ENCODE measurements at places on chromosomes 16 and 17.

GRCh38 chr16:15835136-15835878 lies 21.5 kb downstream of the MYH11 start:
- DNase-seq, result no peak

DNA sequence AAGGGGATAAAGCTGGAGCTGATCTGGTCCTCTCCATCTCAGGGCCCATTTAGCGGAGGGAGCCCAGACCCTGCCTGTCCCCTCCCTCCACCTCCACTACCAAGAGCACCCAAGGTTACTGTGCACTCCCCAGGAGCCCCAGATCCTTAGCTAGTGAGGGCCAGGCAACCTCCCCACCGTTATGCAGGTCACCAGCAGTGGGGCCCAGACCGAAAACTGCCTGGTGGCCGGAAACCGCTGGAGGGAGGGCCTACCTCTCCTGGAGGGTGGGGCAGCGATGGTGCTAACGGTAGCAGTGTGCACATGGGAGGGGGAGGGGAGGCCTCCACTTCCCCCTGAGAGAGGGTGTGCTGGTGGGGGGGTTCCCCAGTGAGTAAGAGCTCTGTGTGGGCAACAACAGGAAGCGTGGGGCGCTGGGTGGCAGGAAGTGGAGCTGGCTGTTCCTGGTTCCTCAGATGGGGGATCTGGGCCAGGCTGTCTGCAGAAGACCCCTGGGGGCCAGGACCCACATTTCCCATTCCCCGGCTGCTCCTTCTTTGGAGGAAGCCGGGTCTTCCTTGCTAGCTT lies 4.4 kb downstream of the FMNL1 start:
- DNase-seq, result peak; percentile 93

DNA sequence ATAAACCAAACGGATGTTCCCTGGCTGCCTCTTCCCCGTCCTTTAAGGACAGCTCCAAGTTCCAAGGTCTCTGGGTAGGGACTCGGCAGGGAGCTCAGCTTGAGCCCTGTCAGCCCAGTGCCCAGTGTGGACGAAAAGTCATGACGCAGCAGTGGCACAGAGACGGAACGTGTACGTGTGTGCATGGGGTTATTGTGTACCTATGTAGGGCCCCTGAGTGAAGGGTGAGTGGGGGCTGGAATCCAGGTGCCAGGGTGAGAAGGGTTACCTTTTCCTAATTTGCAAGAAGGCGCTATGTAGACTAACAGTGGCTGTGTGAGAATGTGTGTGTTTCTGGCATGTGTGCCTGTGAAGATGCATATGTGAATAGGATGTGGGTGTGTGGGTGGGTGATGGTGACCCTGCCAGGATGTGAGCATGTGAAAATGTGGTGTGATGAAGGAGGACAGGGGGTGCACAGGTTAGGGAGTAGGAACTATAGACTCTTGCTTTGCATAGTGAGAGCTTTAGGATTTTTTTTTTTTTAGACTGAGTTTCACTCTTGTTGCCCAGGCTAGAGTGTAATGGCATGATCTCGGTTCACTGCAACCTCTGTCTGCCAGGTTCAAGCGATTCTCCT lies 6.0 kb downstream of the SCN4A start:
- no peak for DNase-seq

GRCh38 chr16:25060920-25061319 lies 45.8 kb upstream of the ARHGAP17 start:
- no peak for DNase-seq

DNA sequence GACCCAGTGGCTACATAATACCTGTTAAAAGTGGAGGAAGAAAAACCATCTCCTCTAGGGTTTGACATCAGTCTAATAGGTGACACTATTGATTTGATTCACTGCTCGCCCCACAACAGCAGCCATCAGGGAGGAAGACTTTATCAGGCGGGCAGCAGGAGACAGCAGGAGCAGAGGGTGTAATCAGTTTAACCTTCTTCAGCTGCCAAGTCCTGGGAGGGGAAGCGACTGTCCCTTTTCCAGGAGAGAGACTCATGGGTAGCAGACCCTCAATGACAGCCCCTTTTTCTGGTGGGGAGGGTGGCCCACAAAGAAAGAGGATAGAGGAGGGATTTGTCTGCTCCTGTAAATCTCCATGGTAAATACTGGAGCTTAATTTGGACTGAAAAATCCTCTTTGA lies 291.8 kb downstream of the HAPSTR1 start:
- no peak for DNase-seq

- DNase-seq, result no peak
Measured at GRCh38 chr17:9755083-9755482, 36.3 kb downstream of the DHRS7C start.

- no peak for DNase-seq
Measured at GRCh38 chr16:75024182-75024581, 25.4 kb downstream of the ZNRF1 start.

GRCh38 chr16:71371237-71371636 lies 12.7 kb downstream of the CALB2 start:
- no peak for DNase-seq

DNA sequence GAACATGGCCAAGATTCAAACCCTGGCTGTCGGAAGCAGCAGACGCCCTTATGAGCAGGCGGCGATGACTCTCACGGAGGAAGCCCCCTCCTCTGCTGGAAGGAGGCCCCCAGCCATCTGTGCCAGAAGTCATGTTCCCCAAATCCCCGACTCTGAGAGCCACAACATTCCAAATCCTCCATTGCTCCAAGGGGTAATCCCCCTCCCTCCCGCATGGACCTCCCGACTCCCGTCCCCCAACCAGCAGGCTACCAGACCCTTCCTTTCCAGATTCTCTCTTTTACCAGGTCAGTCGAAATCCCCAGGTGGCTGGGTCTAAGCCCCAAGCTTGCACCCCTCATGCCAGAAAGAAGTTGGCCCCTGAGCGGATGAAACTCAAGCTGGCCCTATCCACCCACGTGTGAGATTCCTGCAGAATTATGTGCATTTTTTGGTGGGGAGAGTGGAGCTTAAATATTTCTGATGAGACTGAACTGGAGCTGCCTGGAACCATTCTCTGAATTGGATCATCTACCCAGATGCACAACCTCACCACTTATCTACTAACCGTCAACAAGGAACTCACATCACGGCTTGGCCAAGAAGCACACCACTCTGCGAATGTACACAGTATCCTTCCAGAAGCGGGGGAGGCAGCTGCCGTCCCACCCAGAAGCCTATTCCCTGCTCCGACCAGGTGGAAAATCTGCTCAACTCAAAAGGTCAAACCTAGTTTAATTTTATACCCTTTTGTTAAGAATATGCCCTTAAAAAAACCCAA lies 283.5 kb downstream of the C16orf95 start:
- no peak for DNase-seq

GRCh38 chr17:28599311-28600184 lies 723 bp upstream of the SPAG5 start:
- peak; percentile 18 for DNase-seq

DNA sequence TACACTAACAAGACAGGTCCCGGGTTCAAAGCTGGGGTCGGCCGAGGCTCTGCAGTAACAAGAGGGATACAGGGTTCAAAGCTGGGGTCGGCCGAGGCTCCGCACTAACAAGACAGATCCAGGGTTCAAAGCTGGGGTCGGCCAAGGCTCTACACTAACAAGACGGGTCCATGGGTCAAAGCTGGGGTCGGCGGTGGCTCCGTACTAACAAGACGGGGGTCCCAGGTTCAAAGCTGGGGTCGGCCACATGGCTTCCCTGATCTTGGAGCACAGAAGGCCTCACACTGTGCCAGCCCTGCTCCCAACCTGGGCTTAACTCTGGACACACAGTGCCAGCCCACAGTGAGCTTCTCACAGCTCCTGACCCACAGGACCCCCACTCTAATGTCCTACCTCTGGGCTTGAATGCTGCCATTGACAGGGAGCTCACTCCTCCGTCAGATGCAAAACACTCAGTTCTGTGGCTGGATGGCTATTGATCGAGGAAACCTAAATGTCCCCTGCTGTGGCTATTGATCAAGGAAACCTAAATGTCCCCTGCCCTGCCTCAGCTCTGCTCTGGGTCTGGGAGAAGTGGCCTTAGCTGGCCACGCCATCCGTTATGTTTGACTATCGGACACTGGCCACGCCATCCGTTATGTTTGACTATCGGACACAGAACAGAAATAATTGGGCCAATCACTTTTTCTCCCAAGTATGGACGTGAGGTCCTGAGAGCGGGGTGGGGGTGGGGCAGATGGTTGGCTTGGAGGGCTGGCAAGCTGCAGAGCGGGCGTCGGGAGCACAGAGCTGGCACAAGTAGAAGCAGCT lies 54.6 kb upstream of the DOC2B start:
- DNase-seq, result no peak

GRCh38 chr16:51907680-51908079 lies 639.3 kb downstream of the TOX3 start:
- DNase-seq, result no peak

GRCh38 chr17:57603546-57603945 lies 141.6 kb downstream of the CCDC182 start:
- DNase-seq, result no peak

DNA sequence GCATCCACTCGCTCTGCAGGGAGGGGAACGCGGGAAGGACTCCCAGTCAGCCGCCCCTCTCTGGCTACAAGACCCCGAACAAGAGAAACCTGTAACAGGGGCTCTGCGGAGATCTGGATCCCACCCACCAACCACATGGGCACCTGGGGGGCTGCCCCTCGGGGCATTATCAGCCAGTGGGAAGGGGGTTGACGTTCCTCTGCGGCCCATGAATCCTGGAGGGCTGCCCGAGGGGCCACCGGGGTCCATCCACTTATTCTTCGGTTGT lies 1.8 kb upstream of the PCGF2 start:
- no peak for DNase-seq

GRCh38 chr17:40022497-40022896 lies 7.3 kb downstream of the CSF3 start:
- no peak for DNase-seq

- DNase-seq, result no peak
Measured at GRCh38 chr16:22653876-22654275, 143.2 kb downstream of the NPIPB5 start.

GRCh38 chr17:76720941-76721340 lies 5.5 kb downstream of the JMJD6 start:
- no peak for DNase-seq

- no peak for DNase-seq
Measured at GRCh38 chr16:31250782-31251384, 8.9 kb upstream of the ITGAM start.

DNA sequence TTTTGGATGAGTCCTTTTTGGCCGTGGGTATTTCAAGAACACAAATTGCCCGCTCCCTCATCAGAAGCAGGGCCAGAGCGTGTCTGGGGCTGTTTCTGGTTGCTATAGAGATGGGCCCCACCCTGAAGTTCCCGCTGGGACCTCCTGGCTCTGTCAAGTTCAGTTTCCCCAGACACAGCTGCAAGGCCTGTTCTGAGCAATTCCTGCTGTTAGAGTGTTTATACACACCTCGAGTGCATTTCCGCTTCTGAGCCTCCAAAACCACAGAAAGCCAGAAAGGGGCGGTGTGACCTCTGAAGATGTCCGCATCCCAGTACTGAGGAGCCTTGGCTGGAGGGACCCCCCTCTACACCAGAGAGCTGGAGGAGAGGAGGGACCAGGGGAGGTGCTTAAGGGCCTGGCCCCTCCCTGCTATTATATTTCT lies 9.3 kb upstream of the WBP2 start:
- no peak for DNase-seq

- DNase-seq, result no peak
Measured at GRCh38 chr16:81578636-81579413, 134.2 kb downstream of the CMIP start.

DNA sequence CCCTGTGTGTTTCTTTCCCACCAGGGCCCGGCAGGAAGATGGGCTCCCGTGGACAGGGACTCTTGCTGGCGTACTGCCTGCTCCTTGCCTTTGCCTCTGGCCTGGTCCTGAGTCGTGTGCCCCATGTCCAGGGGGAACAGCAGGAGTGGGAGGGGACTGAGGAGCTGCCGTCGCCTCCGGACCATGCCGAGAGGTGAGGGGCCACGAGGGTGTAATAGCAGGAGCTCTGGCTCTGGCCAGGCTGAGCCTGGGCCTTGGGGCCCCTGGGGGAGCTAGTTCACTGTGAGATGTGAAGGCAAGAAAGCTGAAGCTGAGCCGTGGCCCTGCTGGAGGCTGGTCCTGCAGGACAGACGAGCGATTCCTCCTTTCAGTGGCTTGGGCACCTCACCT lies 20.0 kb downstream of the C1QTNF1 start:
- no peak for DNase-seq

- no peak for DNase-seq
Measured at GRCh38 chr17:27811961-27812360, 11.6 kb upstream of the NOS2 start.

DNA sequence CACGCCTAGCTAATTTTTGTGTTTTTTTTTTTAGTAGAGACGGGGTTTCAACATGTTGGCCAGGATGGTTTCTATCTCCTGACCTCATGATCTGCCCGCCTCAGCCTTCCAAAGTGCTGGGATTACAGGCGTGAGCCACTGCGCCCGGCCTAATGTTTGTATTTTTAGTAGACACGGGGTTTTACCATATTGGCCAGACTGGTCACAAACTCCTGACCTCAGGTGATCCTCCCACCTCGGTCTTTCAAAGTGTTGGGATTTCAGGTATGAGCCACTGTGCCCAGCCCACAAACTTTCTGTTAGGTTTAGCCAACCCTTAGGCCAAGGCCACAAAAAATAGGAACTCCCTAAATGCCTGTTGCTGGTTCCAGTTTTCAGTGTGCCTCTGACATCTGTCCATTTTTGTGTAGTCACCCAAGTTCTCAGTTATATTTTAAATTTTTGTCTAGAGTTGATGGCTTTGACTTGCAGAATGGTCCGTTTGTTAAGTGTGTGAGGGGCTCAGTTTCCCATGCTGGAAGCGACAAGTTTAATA lies 12.7 kb downstream of the CCL16 start:
- DNase-seq, result no peak

- no peak for DNase-seq
Measured at GRCh38 chr16:86089991-86090390, 191.0 kb downstream of the IRF8 start.

DNA sequence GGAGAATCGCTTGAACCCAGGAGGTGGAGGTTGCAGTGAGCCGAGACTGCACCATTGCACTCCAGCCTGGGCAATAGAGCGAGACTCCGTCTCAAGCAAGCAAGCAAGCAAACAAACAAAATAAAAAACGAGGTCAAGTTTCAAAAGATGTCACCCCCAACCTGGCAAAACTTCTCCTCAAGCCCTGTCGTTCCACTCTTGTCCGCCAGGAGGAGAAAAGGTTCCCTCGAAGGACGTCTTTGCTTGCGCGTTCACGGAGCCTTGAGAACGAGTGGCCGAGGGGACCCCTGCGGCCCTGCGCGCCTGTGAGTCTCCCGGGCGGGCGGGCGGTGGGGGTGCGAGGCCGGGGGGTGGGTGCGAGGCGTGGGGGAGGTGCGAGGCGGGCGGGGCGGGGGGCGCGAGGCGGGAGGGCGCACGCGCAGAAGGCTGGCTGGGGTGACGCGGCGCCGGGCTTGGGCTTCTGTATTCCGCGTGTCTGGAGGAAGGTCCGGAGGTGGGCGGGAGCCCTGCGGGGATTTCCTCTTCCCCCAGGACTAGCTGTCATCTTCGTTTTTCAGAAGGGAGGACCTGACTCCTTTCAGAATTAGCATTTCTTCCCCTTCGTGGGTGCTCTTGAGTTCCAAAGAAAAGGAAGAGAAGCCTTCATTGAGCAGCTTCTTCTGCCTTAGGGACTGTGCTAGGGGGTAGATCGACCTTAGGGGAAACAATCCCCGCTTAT lies 3.7 kb downstream of the SLC52A1 start:
- DNase-seq, result peak; percentile 55

- no peak for DNase-seq
Measured at GRCh38 chr17:58280480-58281217, at the start of gene MPO. Gene MPO, minus strand, starts transcription at chr17:58280935. Its CDS starts 177 bp downstream, at chr17:58280758.
